Activated CD8-positive, alpha-beta T cell treated with anti-CD3 and anti-CD28 coated beads for 36 hours (primary cell): ENCODE measurements at places on chromosomes 5 and 9.

GRCh38 chr9:108474356-108474755, 381.4 kb downstream of the ACTL7B start:
- H3K36me3 ChIP-seq, result no peaks in the 10 kb centered on the region
- no peaks in the 10 kb centered on the region for H3K27me3 ChIP-seq
- H3K4me1 ChIP-seq, result no peaks in the 10 kb centered on the region
- H3K4me3 ChIP-seq, result no peak overlapping the region
- no peak for DNase-seq

GRCh38 chr5:37533851-37534250, 154.7 kb downstream of the WDR70 start:
- H3K4me1 ChIP-seq, result no peaks in the 10 kb centered on the region
- no peaks in the 10 kb centered on the region for H3K27me3 ChIP-seq
- H3K27ac ChIP-seq, result no peak overlapping the region
- DNase-seq, result no peak
- no peak overlapping the region for H3K4me3 ChIP-seq
- H3K36me3 ChIP-seq, result peaks cover 36% of the 10 kb centered on the region

- H3K4me1 ChIP-seq, result peaks cover 3% of the 10 kb centered on the region
- no peaks in the 10 kb centered on the region for H3K27me3 ChIP-seq
- no peak overlapping the region for H3K27ac ChIP-seq
- no peak overlapping the region for H3K4me3 ChIP-seq
These were observed 31.5 kb downstream of the GAPVD1 start for GRCh38 chr9:125293134-125293533.

DNA sequence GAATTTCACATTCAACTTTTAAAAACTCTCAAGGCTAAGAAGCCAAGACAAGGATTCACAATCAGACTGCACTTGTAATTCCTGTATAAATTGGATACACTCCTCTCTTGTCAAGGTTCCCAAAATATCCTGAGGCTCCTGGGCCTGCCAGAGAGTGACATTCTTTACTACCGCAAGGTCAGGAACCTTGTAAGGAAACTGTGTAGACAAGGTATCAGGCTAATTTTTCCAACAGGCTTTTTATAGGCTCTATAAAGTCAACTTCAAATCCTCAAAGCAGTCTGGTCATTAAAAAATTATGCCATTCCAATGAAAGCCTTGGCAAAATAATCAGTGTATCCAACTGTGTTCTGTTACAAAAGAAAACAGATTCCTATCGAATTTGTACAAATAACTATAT, 15.5 kb upstream of the PAIP1 start:
- H3K4me3 ChIP-seq, result no peak overlapping the region
- no peak overlapping the region for H3K27ac ChIP-seq
- H3K27me3 ChIP-seq, result no peaks in the 10 kb centered on the region
- H3K36me3 ChIP-seq, result peaks cover 20% of the 10 kb centered on the region
- H3K4me1 ChIP-seq, result peaks cover 6% of the 10 kb centered on the region
